Activated CD8-positive, alpha-beta memory T cell treated with anti-CD3 and anti-CD28 coated beads, Interleukin-2, amount 10 ng/mL, durations not matched to agents 7 days and 5 days (primary cell): ENCODE measurements at places on chromosomes 16 and 17. TPM values are rescaled to one million over a fixed set of nuclear protein-coding genes. Genes with fewer than 3 reads are reported as not detected.

DLX4 gene
- total RNA-seq = not detected

C16orf92 gene
- not detected for total RNA-seq

NDRG4 gene
- 2.5 TPM for total RNA-seq

MILR1 gene
- total RNA-seq = not detected

DNA sequence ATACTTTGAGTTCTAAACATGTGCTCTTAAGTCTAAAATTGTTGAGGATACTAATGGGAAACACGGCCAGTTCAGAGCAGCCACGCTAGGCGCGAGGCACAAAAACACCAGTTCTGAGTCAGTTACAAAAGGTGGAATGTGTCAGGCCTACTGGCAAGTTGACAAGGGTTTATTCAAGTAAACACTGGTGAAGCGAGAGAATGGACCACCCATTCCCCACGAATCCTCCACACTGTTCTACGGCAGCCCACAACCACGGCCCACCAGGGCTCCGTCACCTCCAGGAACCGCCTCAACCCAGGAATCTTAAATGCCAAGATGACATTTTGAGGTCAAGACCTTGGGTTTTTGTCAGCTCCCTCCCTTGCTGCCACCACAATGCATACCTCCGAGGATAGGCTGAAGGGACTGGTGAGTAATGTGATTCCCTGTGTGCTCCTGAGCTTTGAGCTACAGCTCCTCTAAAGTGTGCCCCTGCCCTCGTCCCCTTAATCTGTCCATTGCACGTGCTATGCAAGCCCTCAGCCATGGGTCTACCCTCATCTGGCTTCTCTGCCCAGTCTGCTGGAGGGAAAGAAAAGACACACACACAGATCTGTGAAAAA, 28.5 kb upstream of the TRAP1 start:
- DNase-seq = no peak

- no peak for DNase-seq
Observed at GRCh38 chr16:11565665-11566064, 21.1 kb downstream of the LITAF start.
